ENCODE measurements at places on chromosomes 6 and 20. TPM values are rescaled to one million over a fixed set of nuclear protein-coding genes. Genes with fewer than 3 reads are reported as not detected.

The ZBP1 gene
- 1.1 TPM for total RNA-seq

DNA sequence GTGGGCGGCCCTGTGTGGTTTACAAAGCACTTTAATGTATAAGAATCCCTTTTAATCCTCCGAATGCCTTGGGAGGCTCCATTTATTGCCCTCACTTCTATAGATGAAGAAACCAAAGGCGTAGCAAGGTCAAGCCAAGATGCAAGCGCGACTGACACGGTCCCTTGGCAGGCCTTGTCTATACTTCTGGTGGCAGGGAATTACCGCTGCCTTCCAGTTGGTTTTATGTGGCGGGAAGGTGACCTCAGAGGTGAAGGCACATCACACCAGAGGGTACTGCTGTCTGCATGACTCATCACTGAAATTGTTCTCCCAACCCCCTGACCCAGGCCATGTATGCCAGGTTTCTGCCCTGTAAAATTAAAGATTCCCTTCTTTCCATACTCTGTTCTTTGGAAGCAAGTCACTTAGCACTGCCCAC lies 36.1 kb upstream of the NAA20 start:
- DNase-seq = no peak

- DNase-seq = no peak
Observed at GRCh38 chr20:3560578-3560977, 89.8 kb downstream of the ATRN start.

The SMLR1 gene
- not detected for total RNA-seq

GRCh38 chr6:92026878-92027277 lies 1392.5 kb downstream of the EPHA7 start:
- DNase-seq = no peak

Data from activated naive CD4-positive, alpha-beta T cell treated with anti-CD3 and anti-CD28 coated beads, Interleukin-2, amount 50 U/mL, for 72 hours (primary cell).